ENCODE measurements at places on chromosomes 5 and 9.

DNA sequence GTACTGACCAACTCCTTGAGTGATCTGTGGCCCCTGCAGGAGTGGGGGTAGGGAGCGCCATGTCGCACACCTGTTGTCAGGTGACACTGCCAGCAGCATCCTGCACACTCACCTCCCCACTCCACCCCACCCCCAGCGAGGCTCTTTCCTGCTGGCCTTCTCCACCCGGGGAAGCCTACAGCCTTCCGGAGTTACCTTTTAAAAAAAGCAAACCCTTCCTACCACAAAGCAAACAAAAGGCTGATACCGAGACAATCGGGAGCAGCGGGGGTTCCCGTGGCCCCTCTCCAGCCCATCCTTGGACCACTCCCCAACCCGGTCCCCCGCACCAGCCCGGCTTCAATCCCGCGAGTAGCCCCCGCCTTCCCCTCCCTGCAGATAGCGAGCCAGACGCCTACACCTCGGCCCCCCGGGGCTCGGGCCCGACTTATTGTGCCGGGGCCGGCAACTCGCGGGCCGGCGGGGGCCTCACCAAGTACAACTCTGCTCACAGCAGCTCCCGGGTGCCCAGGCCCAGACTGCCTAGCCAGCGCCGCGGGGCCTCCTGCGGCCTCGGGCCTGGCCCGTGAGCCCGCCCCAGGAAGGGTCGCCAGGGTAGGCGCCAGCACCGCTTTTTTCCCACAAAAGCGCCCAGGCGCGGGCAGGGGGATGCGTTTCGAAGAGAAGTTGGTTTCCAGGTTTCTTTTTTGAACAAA lies 724 bp downstream of the MACROH2A1 start:
- DNase-seq: peak; percentile 24

- no peak for DNase-seq
These were observed 4.9 kb upstream of the EHMT1 start for GRCh38 chr9:137613738-137614523.

DNA sequence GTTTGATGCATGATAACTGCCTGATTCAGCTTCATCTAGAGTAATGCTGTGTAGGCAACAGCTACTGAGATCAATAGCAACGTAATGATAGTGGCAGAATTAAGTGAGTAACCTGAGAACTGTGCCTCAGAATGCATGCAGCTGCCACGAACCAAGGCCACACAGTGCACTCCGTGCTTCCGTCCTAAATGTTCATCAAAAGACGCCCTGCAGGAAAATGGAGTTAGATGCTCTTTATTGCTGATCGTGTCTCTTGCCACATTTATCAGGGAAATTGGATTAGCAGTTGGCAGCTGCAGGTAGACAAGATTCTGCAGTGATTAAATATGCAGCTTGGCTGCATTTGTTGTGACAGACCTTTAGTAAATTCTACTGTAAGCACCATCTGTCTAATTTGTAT lies 107.7 kb upstream of the TLX3 start:
- no peak for DNase-seq

DNA sequence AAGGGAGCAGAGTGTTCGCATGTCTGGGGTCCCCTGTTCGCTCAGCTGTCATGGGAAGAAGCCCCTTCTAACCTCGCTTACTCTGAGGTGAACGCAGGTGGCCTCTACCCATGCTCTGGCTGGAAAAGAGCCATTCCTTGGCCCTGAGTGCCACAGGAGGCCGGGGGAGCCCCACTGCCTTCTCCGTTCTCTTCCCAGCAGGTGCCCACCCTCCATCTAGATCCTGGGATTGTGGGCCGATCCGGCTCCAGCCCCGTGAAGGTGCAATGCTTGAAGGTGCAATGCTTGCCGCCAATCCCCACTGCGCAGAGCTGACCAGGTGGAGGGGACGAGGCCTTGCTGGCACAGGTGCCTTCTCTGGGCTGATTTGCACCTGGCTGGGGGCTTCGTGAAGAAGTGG lies 95.4 kb downstream of the MRPL36 start:
- DNase-seq: no peak

DNA sequence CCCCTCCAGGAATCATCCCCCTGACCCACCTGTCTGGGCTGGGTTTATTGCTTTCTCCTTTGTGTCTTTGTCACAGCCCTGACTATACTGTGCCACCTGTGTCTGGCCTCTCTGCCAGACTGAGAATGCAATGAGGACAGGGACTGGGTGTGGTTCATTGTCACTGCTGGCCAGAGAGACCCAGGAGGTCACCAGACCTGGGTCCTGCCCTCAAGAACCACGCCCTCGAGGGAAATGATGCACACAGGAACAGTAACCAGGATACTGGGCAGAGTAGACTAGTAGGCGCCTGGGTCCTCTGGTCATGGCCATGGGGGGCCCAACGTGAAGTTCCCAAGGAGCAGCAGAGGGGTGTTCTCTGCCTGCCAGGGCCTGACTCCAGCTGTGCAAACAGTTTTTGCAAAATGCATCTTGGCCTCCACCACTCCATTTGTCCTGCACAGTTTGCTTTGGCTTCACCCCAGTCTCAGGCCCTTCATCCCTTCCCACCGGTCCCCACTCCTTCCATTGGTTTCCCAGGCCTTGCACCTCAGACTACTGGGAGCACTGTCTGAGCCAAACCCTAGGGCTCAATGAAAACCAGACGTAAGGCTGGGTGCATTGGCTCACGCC lies 17.8 kb downstream of the RGS3 start:
- DNase-seq: no peak

DNA sequence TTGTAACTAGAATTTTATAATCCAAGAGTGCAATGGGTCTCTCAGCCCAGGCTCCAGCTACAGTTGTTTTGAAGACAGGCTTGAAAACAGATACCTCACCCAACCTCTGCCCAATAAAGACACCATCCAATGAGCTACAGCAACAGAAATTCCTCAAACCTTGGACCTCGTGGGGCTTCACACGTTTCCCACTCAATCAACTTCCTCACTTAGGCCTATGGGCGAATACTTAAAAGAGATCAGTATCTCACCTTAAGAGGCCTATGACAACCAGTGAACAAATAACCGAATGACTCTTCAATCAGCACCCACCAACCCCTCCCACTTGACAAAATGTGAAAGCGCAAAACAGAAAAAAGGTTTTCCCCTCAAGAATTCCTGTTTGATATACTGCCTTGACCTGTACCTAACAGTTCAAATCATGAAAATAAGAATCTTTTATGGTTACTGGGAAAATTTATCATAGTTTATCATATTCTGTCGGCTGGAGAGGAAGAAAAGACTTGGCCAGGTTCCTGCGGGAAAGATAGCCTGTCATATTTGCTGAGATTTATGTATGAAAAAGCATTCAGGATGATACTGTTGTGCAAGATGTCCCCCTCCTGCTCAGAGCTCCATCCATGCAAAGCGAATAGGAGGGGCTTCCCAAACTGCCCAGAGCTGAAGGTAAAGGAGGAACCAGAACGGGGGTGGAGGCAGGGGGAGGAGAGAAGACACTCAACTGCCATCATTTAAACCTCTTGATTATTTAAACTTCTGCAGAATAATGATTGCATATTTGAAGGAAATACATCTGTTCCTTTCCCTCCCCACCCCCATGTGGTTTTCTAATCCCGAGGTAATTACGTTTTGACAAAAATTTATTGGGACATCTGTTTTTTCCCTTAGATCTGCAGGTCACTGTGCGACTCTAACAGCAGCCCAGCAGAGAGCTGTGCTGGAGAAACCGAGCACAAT lies 256.3 kb downstream of the NFIB start:
- DNase-seq: no peak

DNA sequence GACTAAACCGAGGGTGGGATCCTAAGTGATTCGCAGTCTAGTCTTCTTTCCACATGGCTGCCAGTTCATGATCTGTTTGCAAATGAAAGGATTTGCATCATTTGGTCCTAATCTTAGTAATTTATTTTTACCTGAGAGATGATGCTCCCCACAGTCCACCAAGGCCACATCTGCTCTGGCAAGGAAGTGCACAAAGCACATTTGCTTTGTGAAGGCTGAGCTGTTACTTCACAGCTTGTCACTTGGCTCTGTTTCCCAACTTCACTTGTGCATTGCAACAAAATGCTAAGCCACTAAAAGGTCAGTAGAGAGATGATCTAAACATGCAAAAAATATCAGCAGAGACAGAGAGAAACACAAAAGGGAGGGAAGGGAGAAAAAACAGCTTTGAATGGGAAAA lies 128.5 kb upstream of the VLDLR start:
- no peak for DNase-seq

GRCh38 chr5:127864511-127864910 lies 161.3 kb downstream of the CCDC192 start:
- DNase-seq: no peak

DNA sequence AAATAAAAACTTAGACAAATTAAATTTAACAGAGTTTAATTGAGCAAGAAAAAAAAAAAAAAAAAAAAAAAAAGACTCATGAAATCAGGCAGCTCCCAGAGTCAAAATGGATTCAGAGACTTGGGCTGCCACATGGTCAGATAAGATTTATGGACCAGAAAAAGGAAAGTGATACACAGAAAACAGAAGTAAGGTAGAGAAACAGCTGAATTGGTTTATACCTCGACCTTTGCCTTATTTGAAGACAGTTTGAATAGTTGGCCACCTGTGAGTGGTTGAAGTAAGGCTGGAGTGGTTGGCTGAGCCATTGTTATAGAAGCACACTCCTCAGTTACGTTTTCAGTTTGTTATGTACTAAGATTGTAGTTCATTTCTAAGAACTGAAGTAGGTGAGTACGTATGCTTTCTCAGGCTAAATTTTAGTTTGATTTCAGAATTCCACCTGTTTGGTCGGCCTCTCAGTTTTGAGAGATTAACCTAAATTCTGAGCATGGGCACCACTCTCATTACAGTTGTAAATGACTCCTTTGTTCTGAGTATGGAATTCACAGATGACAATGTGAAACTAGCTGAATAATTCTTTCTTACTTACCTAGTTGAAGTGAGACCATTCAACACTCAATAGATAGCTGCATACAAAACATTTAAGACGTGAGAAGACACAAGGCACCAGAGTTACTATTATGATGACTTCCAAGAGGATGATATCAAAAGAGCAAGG lies 149.0 kb downstream of the AOPEP start:
- DNase-seq: no peak

- DNase-seq: no peak
These were observed 16.8 kb upstream of the CTSL start for GRCh38 chr9:87708986-87709728.

- DNase-seq: no peak
These were observed 45.4 kb downstream of the PPP2R2B start for GRCh38 chr5:146832985-146833732.

GRCh38 chr9:26247861-26248260 lies 569.6 kb upstream of the TUSC1 start:
- DNase-seq: no peak

GRCh38 chr5:172533058-172533398 lies 78.7 kb upstream of the SH3PXD2B start:
- no peak for DNase-seq

DNA sequence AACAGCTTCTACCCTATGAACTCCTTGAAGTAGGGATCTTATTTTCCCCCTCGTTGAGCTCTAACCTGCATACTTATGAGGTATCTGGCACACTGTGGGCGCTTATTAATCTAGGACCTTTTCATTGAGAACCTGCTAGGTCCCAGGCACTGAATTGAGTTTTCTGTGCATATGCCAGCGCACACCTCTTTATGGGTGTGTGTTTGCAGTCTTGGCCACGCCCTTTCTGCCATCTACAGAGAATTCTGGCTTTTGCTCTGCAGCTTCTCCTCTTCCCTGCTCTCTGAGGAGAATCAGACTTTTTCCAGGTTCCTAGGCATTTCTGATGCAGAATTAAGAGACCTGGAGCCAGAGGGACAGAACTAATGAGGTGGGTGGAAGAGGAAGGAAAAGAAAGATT lies 25.4 kb upstream of the SSBP2 start:
- DNase-seq: no peak

DNA sequence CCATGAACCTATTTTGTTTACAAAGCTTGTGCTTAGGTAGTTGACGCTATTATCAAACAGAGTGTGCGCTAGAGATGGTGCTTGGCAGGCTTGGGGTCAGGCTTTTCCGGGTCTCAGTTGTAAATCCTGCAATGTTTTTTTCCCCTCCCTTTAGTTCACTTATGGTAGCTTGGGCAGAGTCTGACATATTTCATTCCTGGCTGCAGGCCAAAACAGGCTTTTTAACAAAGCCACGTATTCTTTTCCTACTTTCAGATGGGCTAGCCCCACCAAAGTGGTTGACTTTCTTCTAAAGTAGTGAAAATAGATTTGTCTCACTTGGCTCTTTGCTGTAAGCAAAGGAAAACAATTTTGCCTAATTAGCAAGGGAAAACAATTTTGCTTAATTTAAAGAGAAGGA lies 58.0 kb upstream of the FBN2 start:
- DNase-seq: no peak

DNA sequence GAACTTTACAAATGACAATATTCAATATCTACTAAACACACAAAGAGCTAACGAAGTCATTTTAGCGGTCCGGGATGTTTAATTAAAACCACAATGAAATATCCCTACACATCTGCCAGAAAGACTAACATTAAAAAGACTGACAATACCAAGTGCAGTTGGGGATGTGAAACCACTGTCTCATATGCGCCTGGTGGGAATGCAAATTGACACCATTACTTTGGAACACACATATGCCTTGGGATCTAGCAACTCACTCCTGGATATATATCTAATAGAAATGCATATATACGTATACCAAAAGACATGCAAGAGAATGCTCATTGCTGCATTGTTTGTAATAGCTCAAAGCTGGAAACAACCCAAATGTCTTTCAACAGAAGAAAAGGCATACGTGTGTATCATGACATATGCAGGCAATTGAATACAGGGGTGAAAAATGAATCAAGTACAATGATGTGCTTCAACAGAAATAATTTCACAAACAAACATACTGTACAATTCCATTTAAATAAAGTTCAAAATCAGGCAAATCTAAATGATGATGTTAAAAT lies 153.3 kb downstream of the CARTPT start:
- no peak for DNase-seq

DNA sequence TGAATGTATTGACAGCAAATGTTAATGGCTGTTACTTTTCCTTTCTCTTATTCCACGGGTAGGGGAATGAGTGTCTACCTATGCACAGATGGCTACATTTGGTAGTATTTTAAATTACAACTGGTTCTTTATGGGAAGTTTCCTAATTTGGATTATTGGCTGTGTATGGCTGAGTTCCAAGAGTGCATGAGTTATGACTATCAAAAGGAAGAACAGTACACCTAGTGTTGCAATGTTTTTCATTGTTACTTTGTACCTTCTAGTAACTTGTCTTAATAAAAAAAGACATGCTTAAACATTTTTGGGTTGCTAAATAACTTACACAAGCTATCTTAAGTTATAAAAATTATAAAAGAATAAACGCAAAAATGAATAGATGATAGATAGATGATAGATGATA lies 35.8 kb upstream of the MAMDC2 start:
- DNase-seq: no peak

DNA sequence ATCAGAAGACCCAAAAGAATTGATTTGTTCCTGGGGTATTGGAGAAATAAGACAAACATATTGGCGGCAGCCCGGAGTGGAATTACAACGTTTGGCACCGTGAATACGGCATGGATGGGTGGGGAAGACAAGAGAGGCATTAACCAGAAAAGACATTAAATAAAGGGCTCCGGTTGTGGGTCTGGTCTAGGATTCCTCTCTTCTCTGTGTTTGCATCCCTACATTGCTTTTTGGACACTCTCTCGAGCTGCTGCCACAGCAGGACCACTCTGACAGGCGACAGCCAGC lies 138.7 kb upstream of the PALM2AKAP2 start:
- DNase-seq: no peak
